ENCODE measurements at places on chromosomes 6 and 20. TPM values are rescaled to one million over a fixed set of nuclear protein-coding genes. Genes with fewer than 3 reads are reported as not detected.
A peak's percentile ranks its signal among the peaks of the same experiment; 100 is the strongest.

GRCh38 chr6:35049900-35050756 lies 91.0 kb downstream of the TCP11 start:
- DNase-seq = peak; percentile 33

- no peak for DNase-seq
Measured at GRCh38 chr6:162306616-162307015, 420.9 kb downstream of the PRKN start.

GRCh38 chr6:109447878-109448555 lies 7.5 kb downstream of the SMPD2 start:
- no peak for DNase-seq

DNA sequence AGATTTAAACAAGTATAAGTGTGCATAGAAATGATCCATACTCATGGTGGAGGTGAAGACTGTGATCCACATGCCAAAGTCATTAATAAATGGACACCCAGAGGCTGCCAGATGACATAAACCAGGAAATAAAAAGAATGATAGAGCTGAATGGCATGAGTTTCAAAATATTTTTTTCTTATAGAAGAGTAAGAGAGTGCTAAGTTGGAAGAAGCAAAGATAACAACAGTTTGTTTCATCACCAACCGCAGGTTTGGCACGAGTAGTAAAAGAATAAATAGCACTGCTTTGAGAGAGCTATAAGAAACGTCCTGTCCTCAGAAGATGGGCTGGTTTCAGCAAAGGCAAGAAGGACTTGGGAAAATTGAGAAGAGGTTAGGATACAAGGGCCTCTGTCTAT lies 246.9 kb downstream of the UBE3D start:
- no peak for DNase-seq

Gene DOK5
- 0.71 TPM for polyA plus RNA-seq

Gene LBP
- polyA plus RNA-seq = not detected

- no peak for DNase-seq
Measured at GRCh38 chr20:18443886-18444285, 22.9 kb downstream of the DZANK1 start.

Gene SEL1L2
- polyA plus RNA-seq = not detected

- peak; percentile 21 for DNase-seq
Measured at GRCh38 chr6:12586721-12587480, 129.7 kb upstream of the PHACTR1 start.

GRCh38 chr6:114170958-114171387 lies 171.8 kb downstream of the HS3ST5 start:
- no peak for DNase-seq

Gene LY86
- polyA plus RNA-seq = not detected

GRCh38 chr6:2353412-2354137 lies 108.2 kb upstream of the GMDS start:
- DNase-seq = peak; percentile 81

Gene SMPDL3A
- 65.3 TPM for polyA plus RNA-seq

DNA sequence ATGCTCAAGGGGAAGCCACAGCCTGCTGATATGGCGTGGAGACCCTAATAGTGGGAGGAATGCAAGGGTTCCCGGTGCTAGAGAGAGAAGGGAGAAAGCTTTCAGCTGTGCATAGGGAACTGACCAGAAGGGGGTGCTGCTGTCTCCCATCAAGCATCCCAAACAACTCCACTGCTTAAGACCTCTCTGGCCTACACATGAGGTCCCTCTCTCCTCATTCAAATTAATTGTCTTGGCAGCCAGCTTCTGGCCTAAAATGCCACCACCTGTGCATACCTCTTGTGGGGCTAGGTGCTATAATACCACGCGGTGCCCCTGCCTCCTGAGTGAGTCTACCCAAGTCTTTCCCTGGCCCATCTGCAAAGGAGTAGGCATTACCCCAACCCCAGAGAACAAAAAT lies 14.5 kb downstream of the ADISSP start:
- peak; percentile 72 for DNase-seq

GRCh38 chr6:114740547-114740946 lies 397.7 kb upstream of the HS3ST5 start:
- DNase-seq = no peak

DNA sequence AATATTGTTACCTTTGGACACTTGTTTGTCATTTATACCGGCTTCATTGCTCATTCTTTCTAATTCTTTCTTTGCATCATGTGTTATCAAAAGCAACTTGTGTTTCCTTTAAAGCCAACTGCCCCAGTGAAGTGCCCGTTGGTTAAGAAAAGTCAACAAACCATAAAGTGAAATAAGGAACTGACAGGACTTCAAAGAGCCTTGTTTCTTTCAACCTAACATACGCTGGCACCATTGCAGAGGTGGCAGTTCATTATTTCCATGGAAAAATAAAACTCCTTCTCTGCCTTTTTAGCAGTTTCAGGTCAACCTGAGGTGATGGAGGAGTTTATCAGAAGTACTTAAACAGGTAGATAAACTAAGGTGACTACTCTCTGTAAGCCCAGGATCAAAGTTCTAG lies 28.8 kb downstream of the FERMT1 start:
- peak; percentile 81 for DNase-seq

Gene SNAP25
- 2.0 TPM for polyA plus RNA-seq

DNA sequence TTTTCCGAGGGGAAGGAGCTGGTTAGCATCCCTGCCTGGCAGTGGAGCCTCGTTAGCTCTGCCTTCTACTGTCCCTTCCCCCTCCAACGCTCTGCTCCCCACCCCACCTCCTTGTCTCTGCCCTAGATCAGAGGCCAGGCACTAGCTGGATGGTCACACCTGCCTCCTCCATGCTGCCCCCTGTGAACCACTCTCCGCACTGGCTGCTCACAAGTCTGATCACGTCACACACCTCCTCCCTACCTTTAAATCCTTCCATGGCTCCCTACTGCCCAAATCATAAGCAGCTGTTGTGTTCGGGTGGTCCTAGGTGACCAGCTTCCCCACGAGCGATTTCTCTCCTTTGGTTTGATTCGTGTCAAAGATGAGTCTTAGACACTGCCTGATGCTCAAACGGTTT lies 71.3 kb downstream of the CHMP4B start:
- no peak for DNase-seq

Gene ERVFRD-1
- polyA plus RNA-seq = 0.10 TPM

Gene CALHM4
- polyA plus RNA-seq = not detected
